ENCODE measurements at places on chromosomes 2 and 18.

GRCh38 chr2:210162466-210163124 is 8.6 kb downstream of the KANSL1L start:
- no peak for DNase-seq

- DNase-seq = no peak
These were observed 98.2 kb upstream of the PMAIP1 start for GRCh38 chr18:59801576-59801975.

DNA sequence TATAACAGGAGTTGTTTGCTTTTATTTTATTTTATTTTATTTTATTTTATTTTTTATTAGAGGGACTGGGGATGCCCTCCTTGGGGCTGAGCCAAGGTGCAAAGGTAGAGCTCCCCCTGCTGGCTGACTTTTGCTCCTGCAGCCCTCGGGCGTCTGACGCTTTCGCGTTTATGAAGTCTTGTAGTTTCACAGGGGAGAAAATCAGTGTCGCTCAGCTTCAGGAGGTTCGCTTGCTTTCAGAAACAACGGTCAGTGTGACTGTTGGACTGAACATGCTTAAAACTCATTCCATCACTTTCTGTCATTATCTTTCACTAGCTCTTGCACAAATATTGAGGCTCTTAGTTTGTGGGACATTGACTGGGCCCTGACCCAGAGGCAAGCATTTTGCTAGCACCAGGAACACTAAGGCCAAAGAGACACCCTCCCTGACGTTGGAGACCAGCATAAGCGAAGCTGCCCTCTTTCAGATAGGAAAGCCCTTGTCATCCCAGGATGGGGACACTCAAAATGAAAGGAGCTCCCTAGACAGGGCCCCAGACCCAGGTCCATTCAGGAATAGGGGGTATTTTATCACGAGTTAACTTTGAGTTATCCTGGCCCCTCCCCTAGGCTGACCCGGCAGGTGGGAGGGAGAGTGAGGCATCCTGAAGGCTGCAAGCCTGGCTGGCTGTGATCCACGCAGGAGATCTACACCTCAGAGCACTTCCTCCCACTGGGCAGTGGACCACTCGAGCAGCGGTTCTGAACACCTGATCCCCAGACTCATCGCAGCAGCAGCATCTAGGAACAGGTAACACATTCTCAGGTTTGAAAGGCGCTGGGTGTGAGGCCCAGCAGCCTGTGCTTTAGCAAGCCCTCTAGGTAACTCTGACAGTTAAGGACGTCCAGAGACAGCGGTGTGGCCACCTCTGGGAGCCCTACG is 34.4 kb downstream of the LGALSL start:
- peak; percentile 55 for DNase-seq

DNA sequence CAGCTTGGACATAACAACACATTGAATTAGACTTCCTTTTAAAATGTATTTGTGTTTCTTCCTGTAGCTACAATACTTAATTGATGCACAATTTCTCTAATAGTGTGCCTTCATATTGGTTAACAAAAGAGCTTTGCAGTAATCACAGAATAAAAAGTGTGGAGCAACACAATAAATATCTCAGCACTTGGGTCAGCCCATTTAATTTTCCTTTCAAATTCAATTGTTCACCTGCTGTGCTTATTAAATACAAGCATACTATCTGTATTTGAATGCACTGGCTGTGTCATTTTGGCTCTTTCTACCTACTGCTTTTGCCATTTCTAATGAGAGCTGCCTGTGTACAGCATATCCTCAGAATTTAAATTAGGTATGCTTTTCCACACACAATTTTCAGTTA is 1641.3 kb upstream of the SLC39A10 start:
- DNase-seq = no peak

GRCh38 chr2:144702051-144702450 is 182.1 kb upstream of the ZEB2 start:
- DNase-seq = no peak

DNA sequence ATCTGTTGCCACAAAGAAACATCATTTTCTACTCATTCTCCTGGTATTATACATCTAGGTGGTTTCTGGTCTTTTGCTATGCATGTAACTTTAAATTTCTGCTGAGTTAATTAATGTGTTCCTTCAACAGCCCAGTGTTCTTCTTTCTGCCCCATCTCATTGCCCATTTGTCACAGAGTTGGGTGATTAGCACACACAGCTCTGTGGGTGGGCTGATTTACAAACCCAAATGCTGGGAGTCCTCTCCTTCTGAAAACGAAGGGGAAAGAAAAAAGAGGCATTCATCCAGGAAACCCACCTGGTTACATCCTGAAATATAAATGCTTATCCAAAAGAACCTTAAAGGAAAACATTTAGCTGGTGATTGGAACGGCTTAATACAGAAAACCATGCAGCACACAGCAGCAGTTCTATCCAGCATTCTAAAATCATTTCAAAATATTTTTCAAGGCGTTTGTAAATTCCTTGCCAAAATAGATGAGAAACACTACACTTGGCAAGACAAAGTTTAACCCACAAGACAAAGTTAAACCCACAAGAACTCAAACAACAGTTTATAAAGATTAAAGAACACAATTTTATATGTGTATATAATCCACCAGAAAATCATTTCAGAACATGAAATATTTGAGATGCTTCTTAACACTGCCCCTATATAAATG is 177.9 kb downstream of the ANTXR1 start:
- no peak for DNase-seq

GRCh38 chr2:160303527-160303926 is 103.5 kb upstream of the ITGB6 start:
- no peak for DNase-seq

DNA sequence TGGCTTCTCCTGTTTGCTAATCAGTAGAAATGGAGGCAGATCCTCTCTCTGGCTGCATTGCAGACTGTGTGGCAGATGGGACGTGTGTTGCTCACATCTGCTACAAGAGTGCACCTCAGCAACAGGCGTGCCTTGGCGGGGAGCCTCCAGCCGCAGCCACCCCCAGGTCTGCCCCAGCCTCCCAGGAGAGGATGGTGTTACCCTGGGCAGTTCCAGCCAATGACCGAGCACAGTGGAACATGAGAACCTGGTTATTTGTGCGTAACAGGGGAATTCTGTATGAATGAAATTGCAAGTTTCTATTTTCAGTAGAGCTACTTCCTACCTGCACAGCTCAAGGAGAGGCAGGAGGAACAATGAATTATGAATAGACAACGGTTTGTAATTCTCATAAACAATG is 130.6 kb upstream of the CBLN2 start:
- no peak for DNase-seq

DNA sequence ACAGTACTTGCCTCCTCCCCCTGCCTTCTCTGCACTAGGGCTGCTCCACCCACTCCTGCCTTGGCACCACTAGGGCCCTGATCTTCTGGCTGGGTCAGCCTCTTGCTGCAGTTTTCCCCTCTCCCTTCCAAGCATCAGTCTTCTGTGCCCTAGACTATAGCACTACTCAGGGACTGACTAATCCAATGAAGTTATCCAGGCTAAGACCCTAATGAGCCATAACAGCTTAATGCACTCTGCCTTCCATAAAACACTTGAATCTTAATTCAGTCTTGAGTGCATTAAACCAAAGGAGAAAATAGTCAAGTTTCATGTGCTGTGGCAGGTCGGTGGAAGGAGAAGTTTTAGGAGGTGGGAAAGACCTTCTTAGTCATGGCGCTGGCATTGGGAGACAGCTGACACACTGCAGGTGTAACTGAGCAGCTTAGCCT is 95.7 kb downstream of the BIN1 start:
- DNase-seq = no peak

GRCh38 chr2:24908461-24908901 is 11.6 kb downstream of the ADCY3 start:
- DNase-seq = no peak

- no peak for DNase-seq
These were observed 493.7 kb upstream of the HS6ST1 start for GRCh38 chr2:128812183-128812940.

- DNase-seq = peak; percentile 50
These were observed 15.4 kb upstream of the MLPH start for GRCh38 chr2:237471438-237472186.
